Activated CD8-positive, alpha-beta memory T cell treated with anti-CD3 and anti-CD28 coated beads for 1 hour (primary cell): ENCODE measurements at places on chromosomes 7 and 10.

- DNase-seq: no peak
These were observed 123.7 kb upstream of the ADAM12 start for GRCh38 chr10:126511917-126512479.

DNA sequence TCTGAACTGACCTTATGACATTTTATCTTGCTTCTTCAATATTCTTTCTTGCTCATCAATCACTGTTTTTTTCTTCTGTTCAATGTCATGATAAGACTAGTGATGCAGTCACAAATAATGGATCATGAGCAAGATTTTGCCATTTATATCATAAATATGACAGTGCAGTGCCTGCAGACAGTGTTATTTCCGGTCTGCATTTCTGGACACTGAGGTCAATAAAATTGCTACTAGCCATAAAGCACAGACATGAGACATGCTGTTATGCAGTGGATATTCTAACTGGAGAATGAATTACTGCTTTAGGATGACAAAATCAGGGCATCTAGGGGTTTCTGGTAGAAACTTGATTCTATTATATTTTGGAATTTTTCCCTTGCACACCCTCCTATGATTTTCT lies 1509.7 kb upstream of the LRRTM3 start:
- no peak for DNase-seq

- no peak for DNase-seq
These were observed 216.7 kb upstream of the KLF14 start for GRCh38 chr7:130950741-130951140.

DNA sequence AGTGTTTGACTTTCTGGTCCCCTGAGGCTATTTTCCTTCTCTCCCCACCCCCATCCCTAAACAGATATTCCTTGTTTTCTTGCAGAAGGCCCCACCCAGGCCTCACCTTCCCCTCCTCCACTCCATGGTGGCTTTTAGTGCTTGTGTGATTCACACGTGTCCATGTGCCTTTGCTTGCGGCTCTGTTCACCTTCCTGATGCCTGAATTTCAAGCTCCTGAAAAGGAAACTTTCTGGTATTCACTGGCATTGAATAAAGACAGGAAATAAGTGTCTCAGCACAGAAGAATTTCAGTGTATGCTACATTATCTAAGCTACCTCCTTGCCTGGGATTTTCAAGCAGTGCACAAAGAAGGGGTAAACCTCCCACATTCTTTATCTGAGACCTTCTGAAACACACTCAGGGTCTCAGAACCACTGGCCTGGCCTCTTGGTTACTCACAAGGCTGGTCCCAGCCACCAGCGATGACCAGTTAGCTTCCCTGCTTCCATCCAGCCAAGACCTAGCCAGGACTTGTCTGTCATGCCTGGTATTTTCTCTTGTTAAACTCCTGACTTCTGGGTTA lies 17.2 kb upstream of the UBE2H start:
- DNase-seq: no peak

DNA sequence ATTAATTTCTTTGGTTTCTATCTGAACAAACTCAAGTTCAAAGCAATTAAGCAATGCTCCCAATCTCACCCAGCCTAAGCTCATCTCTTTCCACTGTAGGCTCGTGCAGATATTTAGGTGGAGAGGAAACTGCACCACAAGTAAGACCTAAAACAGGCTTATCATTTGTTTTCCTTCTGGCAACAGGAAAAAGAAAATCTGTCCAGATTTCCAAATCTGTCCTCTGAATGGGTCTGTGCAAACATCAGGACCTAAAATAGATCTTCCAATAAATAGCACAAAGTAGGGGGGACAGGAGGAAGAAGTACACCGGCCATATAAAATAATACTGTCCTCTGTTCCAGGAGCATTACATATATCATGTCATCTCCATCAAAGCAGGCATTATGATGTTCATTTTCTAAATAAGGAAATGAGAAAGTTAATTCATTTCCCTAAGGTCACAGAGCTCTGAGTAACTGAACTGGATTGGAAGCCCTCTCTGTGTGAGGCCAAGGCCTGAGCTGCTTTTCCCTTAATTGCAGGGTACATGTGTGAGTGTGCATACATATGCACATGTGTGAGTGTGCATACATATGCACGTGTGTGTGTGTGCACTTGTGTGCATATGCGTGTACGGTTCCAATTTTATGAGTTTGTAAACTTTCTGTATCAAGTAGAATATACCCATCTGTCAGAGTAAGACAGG lies 92.8 kb upstream of the PARD3 start:
- no peak for DNase-seq

GRCh38 chr7:53984776-53985175 lies 557.4 kb upstream of the VSTM2A start:
- no peak for DNase-seq
